ENCODE measurements at places on chromosomes 4 and X.

DNA sequence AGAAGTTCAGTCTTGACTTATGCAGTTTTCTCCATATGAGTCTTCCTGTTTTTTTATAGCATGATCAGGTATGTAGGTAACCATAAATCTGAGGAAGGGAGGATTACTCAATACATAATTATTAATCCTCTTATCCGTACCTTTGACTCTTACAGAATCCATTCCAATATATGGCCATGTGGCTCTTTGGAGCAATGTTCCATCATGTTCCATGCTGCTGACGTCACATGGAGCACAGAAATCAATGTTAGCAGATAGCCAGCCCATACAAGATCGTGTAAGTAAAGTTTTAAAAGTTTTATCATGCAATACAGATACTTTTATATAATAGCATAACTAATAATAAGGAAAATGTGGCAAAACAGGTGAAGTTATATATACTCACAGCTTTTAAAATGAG, 19.6 kb downstream of the IL15 start:
- DNase-seq, result no peak

DNA sequence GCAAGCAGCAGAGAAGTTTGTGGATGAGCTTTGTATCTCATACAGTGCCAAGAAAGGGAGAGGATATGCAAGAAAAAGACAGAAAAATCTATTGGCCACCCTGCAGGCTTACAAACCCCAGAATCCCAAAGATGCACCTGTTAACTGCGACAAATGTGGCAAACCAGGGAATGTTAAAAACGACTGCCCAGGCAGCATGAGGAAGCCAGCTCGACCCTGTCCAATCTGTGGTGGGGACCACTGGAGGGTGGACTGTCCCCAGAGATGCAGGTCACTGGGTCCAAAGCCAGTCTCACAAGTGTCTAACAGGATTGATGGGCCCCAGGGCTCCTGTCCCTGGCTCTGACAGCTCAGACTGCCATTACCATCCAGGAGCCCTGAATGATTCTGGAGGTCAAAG, 12.9 kb upstream of the COL25A1 start:
- DNase-seq, result no peak

- DNase-seq, result no peak
Observed at GRCh38 chrX:86133761-86134160, 14.5 kb upstream of the DACH2 start.

DNA sequence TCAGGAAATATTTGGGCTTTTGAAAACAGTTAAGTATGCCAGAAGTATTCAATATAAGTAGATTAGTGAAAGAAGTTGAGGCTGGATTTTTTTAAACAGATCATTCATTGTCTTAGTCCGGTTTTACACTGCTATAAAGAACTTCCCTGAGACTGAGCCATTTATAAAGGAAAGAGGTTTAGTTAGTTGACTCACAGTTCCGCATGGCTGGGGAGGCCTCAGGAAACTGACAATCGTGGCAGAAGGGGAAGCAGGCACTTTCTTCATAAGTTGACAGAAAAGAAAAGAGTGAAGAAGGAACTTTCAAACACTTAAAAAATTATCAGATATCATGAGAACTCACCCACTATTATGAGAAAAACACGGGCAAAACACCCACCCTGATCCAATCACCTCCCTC, 31.1 kb upstream of the CYLC1 start:
- no peak for DNase-seq

- no peak for DNase-seq
Observed at GRCh38 chrX:56219700-56220099, 12.5 kb upstream of the KLF8 start.

DNA sequence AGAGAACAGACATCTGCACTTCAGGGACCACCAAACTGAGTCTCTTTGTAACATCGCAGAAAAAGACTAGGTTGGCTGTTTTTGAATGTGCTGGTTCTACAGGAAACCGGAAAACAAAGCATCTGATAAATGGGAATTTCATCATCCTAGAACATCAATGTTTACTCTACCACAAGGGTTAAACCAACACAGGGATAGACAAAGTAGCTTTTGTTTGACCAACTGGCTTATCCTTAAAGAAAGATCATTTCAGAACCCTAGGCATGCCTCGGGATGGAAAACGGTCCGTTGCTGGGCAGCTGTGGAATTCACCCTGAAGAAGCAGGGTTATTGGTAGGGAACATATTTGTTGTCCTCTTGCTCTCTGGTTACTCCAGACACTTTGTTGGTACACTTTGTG, 2355.5 kb upstream of the AGA start:
- DNase-seq, result no peak

DNA sequence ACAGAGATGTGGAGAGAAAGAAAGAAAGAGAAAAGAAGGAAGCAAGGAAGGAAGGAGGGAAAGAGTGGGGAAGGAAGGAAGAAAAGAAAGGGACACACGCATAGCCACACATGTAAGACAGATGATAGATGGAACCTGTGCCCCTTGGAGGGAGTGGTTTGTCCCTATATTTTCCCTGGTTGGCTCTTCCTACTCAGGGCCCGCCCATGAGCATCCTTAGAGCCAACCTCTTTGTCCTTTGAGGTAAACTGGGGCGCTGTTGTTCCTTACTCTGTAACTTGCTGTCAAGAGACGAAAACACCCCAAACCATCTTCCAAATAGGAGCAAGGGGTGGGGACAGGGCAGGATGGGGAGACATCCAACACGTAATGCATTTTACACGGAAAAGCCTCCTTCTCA, 220.9 kb downstream of the MAML3 start:
- no peak for DNase-seq

- DNase-seq, result no peak
Observed at GRCh38 chr4:158817562-158818296, 48.9 kb downstream of the FNIP2 start.

DNA sequence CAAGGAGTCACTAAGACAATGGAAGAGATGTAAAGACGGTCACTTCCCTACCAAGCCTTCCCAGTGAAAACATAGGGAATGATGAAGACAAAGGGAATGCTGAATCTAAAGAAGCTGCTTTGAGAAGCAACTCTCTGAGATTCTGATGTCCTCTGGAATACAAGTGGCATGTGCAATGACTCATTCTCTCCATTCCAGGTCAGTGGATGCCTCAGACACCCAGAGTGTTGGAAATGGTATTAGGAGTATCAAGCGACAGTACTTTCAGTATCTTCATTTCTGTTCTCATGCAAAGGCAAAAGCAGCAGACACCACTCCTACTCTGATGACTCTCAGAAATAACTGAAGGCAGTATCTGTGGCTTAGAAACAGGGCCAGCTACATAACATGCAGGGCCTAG, 102.6 kb downstream of the FSTL5 start:
- DNase-seq, result no peak

- no peak for DNase-seq
Observed at GRCh38 chrX:13284570-13284969, 35.3 kb downstream of the ATXN3L start.

DNA sequence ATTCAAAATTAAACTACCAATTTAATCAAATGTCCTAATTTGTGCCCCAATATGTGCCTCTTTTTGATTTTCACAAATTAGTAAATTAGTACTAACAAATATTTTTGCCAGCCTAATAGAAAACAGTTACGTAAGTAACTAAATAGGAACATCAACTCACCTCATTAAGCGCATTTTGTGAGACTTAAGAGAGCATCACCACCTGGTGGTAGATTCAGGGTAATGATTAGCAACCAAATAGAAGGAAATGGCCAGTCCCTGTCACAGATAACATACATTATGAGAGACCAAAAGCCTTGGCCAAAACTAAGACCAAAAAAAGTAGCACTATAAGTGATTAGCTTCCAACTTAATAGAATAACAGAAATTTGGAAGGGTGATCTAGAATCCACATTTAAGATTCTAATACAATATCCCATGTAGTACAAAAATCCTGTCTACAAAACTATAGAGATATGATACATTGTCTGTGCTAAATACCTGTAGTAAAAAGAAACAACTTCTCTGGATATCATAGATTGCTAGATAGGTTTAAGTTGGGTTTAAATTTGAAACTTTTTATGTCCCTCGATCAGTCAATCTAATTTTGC, 46.7 kb downstream of the C4orf46 start:
- DNase-seq, result no peak

GRCh38 chrX:106921637-106922036, 1.4 kb downstream of the CLDN2 start:
- DNase-seq, result no peak

DNA sequence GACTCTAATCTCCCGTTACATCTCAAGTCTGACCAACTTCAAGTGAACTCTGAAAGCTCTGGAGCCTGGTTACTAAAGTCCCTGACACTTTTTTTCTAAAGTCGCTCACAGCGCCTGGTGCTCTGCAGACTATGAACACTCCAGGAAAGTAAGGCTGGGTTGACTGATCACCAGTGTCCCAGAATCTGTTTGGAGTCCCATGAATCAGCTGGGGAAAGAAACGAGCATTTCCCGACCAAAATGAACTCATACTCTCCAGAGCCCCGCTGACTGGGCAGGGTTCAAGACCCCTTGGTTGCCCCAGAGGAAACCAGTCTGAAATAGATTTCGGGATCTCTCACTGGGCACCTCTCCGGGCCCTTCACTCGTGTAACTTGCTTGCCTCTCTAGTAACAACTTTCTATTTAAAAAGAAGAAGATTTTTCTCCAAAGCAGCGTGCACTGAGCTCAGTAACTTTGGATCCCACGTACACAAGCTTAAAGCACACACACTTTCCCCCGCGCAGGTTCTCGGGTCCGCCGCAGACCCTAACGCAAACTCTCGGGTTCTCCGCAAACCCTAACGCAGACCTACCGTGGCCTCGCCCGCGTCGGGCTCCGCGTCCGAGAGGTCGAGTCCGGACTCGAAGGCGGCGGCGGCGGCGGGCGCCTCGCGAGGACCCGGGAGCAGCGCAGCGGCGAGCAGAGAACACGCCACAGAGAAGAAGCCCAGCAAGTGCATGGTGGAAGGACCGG, 964 bp downstream of the VEGFC start:
- no peak for DNase-seq

DNA sequence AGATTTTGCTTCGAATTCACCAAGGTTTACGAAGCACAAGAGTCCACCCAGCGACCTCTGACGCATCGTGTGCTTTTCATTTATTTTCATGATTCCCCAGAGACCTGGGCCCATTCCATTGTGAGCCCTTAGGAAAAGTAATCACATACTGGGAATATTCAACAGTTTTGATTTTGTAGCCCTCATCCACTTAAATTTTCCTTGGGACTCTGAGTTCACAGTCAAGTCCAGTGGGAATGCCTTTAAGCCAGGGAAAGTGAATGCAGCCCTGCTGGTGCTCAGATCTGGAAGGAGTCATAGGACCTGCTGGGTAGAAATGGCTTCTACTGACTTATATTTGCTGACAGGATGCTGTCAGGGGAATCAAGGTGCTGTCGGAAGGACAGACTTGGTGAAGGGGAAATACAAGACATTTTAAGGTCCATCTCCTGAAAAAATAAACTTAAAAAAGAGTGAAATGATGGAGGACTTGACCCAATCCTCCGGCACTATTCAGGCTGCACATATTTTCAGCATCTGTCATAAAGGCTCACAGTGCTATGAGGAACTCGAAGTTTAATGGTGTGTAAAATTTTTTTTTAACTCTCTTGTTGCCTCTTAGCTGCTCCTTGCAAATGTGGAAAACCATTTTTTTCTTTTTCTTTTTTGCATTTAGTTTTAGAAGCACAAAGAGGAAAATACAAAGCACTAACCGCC, 204.9 kb downstream of the MID1 start:
- no peak for DNase-seq

DNA sequence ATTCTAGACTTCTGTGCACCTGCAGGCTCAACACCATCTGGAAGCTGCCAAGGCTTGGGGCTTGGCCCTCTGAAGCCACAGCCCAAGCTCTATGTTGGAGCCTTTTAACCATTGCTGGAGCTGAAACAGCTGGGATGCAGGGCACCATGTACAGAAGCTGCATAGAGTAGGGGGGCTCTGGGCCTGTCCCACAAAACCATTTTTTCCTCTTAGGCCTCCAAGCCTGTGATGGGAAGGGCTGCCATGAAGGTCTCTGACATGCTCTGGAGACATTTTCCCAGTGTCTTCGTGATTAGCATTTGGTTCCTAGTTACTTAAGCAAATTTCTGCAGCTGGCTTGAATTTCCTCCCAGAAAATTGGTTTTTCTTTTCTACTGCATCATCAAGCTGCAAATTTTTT, 999.3 kb upstream of the GRIA3 start:
- DNase-seq, result no peak

- DNase-seq, result no peak
Observed at GRCh38 chrX:46072791-46073190, 472.4 kb downstream of the ZNF674 start.

DNA sequence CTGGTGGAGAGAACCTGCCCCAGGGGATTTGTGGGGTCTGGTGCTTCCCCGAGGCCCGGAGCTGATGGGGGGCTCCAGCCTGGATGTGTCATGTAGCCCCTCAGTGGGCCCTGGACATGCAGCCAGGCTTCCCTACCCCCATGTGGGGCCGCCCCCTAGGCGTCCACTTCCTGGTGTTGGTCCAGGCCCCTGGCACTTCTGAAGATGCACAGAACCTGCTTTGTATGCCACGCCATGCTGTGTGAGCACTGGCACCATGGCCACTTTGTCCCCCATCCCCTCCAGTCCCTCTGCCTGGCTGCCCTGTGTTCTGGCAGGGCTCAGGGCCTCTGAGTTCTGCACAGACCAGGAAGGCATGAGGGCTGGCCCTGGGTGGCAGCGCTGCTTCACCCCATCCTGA, 29.2 kb downstream of the WFS1 start:
- DNase-seq, result no peak

GRCh38 chrX:71536285-71536684, 3.4 kb downstream of the OGT start:
- no peak for DNase-seq

- no peak for DNase-seq
Observed at GRCh38 chr4:26854701-26855100, 5.9 kb upstream of the STIM2 start.

DNA sequence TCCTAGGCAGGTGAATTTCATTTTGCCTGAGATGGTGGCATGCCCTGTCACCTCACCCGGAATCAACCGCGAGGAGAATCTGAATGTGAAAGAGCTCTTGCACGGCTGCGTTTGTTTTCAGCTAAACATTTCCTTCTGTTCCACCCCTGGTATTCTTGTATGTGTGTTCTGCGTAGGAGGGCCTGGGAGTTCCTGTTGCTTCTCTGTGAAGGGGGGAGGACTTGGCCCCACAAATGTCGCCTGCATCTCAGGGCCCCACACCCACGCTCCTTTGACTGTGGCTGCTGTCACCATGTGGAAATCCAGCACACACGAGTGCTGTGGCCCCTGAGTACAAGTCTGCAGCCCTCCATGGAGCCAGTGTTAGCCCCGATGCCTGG, 45.8 kb upstream of the CLCN4 start:
- peak; percentile 43 for DNase-seq

DNA sequence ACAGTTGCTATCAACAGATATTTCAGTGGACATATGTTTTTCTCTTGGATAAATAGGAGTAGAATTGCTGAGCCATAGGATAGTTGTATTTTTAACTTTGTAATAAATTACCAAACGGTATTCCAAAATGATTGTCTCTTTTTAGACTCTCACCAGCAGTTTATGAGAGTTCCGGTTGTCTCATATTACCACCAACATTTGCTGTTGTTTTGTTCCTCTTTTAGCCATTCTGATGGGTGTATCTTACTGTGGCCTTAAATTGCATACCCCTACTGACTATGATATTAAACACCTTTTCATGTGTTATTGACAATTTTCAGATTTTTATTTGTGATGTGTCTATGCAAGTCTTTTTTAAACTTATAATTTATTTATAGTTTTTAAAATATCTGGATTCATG, 39.7 kb downstream of the SNX25 start:
- no peak for DNase-seq
